ENCODE measurements at places on chromosomes 11 and 22. TPM values are rescaled to one million over a fixed set of nuclear protein-coding genes. Genes with fewer than 3 reads are reported as not detected.
A peak's percentile ranks its signal among the peaks of the same experiment; 100 is the strongest.

Gene C11orf42
- not detected for total RNA-seq

Gene TSSC4
- 60.1 TPM for total RNA-seq

Gene EMID1
- total RNA-seq = 0.27 TPM

Gene RIBC2
- total RNA-seq = not detected

DNA sequence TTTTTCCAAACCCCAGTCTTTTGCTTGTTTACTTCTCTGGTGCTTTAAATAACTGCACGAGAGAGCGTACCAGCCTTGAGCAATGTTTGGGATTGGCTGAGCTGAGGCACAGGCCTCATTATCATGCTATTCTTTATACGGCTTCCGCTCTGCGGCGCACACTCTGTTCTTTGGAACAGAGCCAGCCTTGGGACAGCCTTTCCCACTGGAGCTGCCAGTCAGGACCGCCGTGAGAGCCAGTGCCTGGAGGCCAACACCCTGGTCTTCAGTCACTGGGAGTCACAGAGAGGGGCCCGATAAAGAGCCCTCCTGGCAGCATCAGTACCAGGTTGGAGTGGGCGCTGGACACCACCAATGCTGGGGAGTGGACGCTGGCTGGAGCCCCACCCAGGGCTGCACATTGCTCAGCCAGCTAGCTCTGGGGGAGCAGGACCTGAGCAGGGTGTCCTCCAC lies 125.6 kb downstream of the BCR start:
- DNase-seq = peak; percentile 90

- no peak for DNase-seq
Observed at GRCh38 chr11:123069908-123070821, 8.2 kb upstream of the HSPA8 start.

DNA sequence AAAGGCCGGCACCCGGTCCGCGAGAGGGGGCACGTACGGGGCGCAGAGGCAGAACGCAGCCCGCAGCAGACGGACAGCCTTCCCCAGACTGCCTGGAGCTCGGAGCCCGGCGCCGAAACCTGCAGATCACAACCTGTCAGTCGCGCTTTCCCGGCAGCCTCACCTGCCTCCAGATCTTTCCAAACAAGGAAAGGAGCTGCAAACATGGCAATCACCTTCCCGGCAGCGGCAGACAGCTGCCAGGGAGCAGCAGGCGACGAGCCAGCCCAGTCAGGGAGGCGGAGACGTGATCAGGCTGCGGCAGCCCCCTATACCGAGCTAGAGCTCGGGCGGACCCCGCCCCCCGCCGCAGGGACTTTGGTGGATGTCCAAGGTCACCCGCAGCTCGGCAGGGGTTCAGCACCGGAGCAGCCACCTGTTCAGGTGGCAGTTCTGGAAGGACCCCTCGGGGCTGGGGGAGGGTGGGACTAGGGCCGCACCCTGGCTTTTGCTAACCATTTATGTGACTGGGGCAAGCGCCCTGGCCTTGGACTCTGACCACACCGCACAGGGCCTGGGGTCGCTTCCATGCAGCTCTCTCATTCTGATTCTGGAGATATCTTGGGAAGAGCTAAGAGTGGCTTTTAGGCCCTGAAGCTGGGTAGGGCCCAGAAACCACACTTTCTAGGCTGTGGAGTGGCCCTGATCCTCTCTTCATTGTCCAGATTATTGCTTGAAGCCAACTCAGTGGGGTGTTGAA lies 143.8 kb downstream of the NECTIN1 start:
- DNase-seq = no peak

GRCh38 chr11:35783809-35784208 lies 121.2 kb downstream of the TRIM44 start:
- DNase-seq = no peak

DNA sequence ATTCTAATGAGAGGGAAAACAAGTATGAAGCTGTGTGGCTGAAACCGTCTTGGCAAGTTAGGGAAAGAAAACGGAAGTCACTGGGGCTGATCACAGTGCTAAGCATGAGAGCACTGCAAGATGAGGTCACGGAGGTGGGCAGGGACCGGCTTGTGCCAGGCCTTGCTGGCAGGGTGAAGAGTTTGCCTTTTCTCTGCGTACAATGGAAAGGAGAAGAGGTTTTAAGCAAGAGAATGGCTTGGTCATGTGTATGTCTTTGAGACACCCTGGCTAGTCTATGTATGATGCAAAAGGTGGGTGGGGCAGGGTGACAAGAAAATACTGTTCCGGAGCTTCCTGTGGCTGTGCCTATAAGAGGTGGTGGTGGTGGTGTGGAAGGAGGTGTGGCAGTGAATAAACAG lies 567.9 kb downstream of the NTM start:
- DNase-seq = no peak

DNA sequence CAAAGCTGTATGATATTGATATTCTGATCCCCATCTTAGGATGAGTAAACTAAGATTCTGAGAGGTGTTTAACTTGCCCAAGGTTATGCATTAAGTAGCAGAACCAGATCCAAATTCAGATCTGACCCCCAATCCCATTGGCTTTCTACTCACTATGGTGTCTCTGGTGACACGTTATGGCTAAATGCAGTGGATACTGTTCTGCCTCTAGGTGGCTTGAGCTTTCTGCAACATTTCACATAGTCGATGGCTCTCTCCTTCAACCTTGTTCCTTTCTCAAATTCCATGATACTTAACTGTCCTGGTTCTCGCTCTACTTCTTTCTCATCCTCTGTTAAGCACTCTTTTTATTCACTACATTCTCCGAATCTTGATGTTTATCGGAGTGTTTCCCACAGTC lies 9.4 kb downstream of the C11orf97 start:
- DNase-seq = no peak

Measured in sigmoid colon (tissue), 7 donors.